Inflammatory macrophage (primary cell): ENCODE measurements at places on chromosomes 2 and 18.

DNA sequence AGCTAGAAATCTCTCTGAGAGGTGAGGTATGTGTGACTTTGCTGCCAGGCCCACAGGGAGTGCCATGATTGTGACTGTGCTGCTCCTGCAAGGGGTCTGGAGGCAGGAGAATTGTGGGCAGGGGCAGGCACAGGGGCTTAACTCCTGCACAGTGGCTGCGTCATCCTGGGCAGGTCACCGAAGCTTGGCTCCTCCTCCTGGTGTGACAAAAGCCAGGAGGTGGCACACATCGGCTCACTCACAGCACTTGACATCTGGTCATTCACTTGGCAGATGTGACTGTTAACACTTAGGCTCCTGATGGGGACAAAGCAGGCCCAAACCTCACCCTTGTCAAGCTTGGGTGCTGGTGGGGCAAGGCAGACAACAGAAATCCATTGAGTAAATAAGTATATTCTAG is 36.4 kb upstream of the GLI2 start:
- no peak for DNase-seq

DNA sequence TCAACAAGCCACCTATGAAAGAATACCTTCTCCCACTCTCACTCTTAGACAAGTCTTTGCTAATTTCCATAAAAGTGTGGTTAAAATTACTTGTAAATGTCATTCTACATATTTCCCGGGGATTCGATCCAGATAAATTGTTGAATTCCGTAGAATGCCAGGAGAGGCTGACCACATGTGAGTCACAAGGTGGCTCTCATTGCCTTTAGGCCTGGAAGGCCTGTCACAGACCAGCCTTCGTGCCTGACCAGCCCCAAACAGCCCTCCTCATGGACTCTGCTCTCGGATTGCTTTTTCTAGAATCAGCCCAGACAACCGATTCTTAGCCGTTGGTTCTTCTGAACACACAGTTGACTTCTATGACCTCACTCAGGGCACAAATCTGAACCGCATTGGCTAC is 86.0 kb downstream of the RTN4 start:
- DNase-seq: no peak

- DNase-seq: no peak
Observed at GRCh38 chr2:175436076-175436475, 254.6 kb upstream of the ATP5MC3 start.

GRCh38 chr2:106272216-106272807 is 78.2 kb upstream of the UXS1 start:
- DNase-seq: peak; percentile 62

DNA sequence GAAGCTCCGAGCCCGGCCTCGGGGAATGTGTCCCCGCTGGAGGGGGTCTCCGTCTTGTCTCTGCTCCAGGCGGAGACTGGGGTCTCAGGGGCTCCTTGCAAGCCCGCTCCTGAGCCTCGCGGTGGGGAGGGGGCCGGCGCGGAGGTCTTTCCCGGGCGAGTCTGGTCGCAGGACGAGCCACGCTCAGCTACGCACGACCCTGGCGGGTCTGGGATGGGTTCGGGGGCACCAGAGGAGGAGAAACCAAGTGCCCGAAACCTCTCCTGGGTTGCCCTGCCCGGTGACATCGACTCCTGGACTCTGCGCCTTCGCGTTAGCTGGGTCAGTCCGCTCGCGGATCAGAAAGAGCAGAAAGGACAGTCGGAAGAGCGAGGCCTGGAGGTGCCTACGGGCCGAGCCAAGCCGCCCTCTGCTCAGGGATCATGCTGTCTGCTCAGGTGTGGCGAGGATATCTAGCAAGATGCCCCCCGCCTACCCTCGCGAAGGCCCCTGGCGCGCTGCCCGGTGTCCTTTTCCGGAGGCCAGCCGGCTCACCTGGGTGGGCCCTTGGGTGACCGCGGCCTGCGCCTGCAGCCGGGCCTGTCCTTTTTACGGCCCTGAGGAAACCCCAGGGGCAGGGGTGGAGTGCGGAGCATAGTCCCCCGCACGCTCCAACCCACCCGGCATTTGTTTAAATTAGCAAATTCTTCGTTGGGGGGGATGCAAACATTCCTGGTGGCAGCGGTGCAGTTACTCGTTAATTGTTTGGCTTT is 58.7 kb downstream of the SNORC start:
- no peak for DNase-seq

DNA sequence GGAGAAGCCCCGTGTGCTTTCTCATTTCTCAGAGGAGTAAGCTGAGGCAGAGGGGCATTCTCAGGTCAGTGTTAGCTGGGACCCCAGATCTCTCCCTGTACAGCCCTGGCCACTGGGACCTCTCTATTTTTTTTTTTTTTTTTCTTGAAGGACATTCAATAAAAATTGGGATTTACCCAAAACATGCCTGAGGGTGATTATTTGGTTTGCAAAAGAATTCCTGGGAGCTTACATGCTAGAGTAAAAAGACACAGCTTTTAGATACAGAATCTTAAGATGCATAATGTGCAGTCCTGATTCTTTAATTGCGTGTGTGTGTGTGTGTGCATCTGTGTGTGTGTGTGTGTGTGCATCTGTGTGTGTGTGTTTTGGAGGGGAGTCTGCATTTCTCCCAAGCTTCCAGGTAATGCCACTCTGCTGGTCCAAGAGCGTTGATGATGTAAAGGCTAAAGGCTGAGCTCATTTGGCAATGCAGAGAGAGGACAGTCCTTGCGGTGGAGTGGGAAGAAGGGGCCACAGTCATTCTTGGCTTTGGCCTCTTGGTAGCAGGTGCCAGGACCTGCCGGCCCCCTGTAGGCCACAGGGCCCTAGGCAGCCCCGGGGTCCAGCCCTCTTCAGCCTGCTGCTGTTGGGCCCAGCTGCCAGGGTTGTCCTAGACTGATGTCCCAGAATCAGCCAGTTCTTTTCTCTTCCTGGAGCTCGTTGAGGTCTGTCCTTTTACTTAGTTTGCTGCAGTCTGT is 74.1 kb upstream of the MCFD2 start:
- no peak for DNase-seq

GRCh38 chr2:208358758-208359631 is 47.6 kb upstream of the PTH2R start:
- DNase-seq: peak; percentile 44

- DNase-seq: no peak
Observed at GRCh38 chr2:162057426-162057825, 16.6 kb downstream of the DPP4 start.

DNA sequence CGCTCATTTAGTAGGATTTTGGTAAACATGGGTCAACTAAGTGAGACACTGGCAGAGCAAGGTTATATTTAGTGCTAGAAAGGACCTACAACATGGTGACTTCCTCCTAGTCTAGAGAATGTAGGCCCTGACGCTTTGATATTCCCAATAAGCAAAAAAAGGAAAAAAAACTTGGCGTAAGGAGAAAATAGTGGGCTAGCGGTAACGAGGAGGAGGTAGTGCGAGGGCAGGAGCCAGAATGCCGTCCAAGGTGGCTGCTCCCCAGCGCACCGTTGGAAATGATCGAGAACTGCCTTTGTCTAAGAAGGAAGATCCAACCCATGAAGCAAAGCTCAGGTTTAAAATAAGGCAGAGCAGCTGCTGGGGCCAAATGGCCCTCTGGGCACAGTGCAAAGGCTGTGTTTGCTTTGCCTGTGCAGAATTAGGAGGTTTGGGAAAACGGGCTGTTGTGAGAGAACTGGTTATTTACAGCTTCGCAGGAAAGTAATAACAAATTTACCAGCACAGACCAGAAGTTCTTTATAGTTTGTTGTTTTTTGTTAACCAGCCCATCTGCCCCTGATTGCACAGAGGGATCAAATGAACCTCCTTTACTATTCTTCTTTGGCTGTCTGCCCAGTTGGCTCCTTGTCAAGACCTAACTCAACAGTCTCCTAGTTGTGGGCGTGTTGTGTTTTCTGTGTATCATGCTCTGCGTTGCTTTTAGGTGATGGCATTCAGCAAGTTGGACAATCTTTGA is 86.6 kb downstream of the ITGB1BP1 start:
- no peak for DNase-seq

GRCh38 chr2:234555616-234556249 is 58.9 kb upstream of the ARL4C start:
- DNase-seq: no peak

GRCh38 chr2:10720306-10720705 is 1.1 kb upstream of the ATP6V1C2 start:
- DNase-seq: no peak
